ENCODE measurements at places on chromosomes 11 and 22.

DNA sequence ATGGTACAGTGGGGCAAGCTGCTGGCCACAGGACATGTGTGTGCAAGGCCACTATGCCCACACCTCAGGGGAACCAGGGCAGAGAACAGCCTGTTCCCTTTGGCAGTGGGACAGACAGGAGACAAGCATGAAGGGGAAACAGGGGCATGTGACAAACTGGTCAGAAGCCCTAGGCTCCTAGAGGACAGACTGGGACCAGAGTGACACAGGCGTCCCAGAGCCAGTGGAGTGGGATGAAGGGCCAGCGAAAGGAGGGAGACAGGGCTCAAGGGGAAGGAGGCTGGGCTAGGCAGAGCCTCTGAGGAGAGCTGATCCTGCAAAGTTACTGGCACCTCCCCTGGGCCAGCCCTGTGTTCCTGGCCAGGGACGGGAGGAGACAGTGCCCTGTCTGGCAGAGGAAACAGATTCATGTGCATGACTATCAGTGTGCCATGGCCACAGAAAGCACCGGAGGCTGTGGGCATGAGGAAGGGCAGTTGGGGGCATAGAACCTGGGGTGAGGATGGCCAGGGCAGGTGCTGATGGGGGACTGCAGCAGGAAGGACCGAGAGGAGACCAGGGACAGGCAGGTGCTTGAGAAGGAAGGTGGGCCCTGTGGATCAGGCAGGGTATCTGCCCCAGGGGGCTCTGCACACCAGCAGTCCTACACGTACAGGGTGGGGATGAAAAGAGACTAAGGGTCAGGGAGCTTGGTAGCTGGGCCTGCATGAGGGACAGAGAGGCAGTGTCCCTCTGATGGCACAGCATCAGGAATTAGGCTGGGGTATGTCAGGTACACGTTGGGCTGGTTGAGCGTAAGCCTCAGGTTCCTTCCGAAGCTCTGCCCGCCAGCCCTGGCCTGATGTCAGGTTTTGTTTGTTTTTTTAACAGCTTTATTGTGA lies 9.8 kb downstream of the DERL3 start:
- DNase-seq: no peak

DNA sequence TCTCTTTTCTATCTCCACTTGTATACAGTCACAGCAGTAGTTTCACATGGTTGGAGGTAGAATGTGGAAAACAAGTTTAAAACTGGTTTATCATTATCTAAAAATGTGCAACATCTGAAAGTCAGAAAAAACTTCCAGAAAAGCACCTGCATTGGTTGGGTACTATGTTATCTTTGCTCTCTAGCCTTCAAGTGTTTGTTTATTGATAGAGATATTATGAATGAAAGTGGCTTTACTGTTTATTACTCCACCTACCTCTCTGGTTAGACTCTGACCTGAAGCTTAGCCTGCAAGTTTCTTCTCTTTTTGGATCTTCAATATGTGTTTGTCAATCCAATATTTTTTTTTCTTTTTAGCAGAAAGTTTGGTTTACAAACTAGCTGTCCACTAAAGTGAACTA lies 2161.4 kb upstream of the RAG2 start:
- DNase-seq: no peak

- no peak for DNase-seq
Observed at GRCh38 chr11:12045914-12046635, 37.6 kb upstream of the DKK3 start.

DNA sequence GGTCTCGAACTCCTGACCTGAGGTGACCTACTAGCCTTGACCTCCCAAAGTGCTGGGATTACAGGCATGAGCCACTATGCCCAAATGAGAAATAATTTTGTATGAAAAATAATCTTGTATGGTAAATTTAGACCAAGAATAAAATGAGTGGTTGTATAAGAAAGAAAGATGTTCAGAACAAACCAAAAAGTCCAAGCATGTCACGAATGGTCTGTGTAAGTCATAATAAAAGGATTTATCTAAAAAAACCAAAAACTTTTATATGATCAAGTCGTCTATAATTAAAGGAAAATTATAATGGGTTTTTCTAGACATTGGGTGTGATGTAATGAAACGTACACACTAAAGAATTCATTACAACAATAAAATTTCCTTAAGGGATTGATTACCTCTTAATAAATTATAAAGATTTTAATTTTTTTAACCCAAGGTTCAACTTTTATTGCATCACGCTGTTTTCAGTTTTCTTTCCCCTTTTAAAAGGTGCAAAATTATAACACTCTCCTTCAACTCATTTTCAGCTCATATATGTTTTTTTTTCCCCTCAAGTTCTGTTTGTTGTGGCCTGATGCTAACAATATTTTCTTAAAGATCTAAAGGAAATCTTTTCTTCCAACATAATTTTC lies 8.9 kb upstream of the AQP11 start:
- no peak for DNase-seq

DNA sequence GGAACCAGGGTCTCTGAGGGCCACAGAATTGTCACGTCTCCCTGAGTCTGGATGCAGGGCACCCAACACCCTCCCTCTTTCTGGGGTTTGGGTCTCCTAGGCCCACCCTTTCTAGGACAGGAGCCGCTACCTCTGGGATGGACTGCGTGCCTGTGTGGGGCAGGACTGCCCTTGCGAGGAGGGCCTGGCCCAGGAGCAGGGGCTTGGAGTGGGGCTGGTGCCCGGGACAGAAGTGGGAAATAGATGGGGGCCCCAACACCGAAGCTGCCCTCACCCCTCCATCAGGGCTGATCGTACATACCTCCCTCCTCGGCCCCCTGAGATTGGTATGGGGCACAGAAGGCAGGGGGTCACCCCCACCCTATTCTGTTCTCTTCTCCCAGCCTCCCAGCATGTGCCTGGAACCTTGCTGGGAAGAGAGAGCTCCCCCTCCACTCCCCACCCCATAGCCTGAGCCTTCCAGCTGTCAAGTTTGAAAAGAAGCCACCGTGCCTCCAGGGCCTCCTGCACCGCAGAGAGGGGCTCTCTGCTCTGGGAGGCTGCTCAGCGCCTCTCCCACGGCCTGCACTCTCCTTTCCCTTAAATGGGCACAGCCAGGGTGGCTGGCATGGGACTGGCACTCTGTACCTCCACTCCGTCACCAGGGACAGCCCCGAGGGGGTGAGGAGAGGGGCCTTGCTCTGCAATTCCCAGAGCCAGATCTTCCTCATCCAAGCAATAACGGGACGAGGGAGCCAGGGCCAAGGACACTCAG lies 1.8 kb downstream of the LRRC10B start:
- no peak for DNase-seq

- DNase-seq: no peak
Observed at GRCh38 chr22:24489011-24489410, 6.1 kb upstream of the UPB1 start.

DNA sequence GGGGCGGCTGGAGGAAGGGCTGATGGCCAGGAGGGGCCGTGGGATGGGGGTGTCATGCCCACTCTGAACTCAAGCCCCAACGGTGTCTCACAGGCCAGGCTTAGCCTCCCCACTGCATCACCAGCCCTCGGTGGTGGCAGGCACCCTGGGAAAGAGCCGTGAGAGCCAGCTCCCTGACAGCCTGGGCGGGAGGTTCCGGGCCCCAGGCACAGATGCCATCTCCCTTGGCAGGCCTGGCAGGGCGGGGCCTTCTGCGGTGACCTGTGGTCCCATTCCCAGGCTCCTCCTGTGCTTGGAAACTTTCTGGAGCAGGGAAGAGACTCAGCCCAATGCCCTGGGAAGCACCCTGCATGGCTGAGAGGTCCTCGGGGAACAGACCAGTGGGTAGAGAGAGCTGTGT lies 4.8 kb downstream of the PHLDA2 start:
- DNase-seq: no peak

GRCh38 chr11:66226101-66226500 lies 42.3 kb upstream of the RAB1B start:
- DNase-seq: no peak

DNA sequence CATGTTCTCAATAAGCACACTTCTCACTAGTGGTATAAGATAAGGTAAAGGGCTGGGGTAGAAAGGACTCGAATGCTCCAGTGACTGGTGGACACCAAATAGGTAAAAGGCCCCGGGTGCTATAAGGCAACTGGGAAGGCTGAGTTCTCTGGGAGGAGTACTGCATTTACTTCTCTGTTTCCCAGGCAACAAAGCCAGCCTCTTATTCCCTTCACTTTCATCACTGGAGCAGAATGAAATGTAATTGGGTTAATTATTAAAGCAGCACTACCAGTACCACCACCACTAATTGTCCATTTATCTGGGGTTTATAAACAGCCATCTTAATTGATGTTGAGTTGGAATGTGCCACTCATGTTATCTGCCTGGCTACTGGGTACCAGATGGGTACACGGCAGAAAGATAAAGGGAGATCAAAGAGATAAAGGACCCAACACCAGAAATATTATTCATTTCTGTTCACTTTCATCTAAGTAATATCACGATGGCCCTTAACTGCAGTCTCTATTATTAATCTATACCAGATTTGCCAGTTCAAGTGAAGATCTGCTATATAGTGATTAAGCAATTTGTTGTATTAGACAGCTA lies 94.4 kb upstream of the CHRM4 start:
- peak; percentile 48 for DNase-seq

DNA sequence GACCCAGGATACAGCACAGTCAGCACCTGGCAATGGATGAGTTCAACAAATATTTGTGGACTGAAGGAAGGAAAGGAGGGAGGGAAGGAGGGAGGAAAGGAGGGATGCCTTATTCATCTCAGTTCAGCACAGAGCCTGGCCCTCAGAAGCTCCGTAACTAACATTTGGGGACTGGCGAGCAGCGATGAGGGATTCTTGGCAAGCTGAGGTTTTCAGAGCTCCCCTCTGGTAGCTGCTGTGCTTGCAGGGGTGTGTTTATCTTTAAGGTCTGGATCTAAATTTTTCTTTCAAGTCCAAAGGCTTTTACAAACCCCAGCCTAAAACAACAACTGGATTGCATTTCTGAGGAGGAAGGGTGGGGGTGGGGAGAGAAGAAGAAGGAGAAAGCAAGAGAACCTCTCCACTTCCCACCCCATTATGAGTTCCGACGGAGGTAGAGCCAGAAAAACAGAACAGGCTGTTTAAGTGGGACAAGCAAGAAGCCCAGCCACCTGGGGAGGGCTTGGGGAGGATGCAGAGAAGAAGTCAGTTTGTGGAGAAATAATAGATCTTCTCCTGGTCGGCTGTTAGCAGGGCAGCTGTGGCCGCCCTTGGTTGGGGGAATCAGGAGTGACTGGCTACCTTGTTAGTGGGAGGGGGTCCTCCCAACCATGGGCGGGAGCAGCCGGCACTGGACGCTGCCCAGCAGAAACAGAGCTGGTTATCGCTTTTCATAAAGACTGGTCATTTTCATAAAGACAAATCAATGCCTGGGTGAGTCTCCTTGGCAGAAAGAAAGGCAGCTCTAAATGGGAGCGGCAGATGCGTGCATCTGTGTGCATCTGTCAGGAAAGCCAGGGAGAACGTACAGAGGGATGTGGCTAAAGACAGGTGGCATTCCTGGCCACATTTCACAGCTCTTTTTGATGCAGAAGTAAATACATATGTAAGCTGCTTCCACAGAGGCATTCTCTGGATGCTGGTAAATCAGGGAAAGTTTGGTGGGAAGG lies 78.0 kb downstream of the TSPAN18 start:
- no peak for DNase-seq

- DNase-seq: no peak
Observed at GRCh38 chr11:69234740-69235710, 58.9 kb upstream of the MYEOV start.

DNA sequence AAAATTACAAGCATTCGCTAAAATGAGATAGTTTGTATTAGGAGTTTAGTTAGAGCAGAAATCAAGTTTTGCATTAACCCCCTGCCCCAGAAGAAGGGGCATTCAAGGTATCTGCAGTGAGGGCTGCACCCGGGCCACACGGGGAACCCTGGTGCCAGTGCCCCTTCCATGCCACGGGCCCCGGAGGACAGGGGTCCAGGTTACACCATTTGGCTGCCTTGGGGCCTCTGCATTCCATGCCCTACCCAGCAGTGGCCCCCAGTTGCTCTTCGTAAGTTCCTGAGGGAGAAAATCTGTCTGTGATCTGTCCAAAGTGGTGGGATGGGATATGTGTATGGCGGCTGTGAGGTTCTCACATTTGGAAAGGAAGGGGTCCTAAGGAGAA lies 16.8 kb upstream of the PANX2 start:
- no peak for DNase-seq

DNA sequence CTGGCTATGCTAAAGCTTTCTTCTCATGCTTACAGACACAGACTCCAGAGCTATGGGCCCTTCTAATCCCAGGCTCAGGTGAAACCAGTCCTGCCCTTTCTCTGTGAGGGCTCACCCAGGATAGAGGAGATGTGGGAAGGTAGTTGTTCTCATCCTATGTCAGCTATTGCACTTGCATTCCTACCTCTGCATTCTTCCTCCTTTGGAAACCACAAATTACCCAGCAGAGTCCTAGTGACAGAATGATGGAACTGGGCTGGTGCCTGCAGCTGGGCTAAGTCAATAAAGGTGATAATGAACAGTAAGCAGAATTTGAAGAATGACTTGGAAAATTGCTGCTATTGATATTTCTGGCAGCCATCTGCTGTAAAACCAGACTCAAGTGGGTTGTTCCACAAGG lies 560.0 kb downstream of the TMEM135 start:
- DNase-seq: peak; percentile 68

DNA sequence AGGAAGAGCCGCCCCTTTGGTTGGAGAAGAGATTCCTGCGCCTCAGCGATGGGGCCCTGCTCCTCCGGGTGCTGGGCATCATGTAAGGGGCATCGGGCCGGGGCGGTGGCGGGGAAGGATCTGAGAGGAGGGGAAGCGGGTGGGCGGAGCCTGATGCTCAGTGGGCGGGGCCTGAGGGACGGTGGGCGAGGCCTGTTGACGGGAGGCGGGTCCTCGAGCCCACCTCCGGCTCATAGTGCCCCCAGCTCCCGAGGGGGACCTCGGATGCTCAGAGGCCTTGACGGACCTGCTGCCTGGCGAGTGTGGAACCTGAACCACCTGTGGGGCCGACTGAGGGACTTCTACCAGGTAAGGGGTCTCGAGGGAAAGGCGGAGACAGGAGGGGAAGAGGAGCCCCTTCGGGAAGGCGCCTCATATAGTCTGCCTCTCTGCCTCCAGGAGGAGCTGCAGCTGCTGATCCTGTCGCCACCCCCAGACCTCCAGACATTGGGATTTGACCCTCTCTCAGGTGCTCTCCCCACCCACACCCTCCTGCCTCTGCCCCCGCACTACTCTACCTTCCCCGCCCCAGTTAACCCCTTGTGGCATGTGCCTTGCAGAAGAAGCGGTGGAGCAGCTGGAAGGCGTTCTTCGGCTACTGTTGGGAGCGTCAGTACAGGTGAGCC lies 799 bp downstream of the CCDC88B start:
- DNase-seq: no peak

DNA sequence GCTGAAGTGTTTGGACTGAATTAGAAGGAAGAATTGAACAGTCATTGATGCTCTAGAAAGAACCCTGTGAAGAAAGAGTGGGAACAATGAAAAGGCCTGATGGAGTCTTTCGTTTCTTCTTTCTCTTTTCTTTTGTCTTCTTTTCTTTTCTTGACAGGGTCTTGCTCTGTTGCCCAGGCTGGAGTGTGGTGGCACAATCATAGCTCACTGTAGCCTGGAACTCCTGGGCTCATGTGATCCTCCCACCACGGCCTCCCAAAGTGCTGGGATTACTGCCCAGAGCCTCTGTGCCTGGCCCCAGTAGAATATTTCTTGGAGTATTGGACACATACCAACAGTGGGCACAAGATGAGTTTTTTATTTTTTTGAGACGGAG lies 1.1 kb downstream of the FEN1 start:
- no peak for DNase-seq
